ENCODE measurements at places on chromosomes 4 and X. TPM values are rescaled to one million over a fixed set of nuclear protein-coding genes. Genes with fewer than 3 reads are reported as not detected.
A peak's percentile ranks its signal among the peaks of the same experiment; 100 is the strongest.

Gene GAR1
- 179 TPM for polyA plus RNA-seq

Gene CT45A3
- polyA plus RNA-seq, result not detected

Gene SLC35A2
- 36.5 TPM for polyA plus RNA-seq

Gene CLCN4
- 0.08 TPM for polyA plus RNA-seq

Gene DMP1
- polyA plus RNA-seq, result not detected

Gene ASB9
- 1.1 TPM for polyA plus RNA-seq

Gene SYN1
- polyA plus RNA-seq, result not detected

Gene MGARP
- not detected for polyA plus RNA-seq

GRCh38 chrX:49225858-49226257 lies 7.3 kb downstream of the CACNA1F start:
- H3K36me3 ChIP-seq, result no peaks in the 10 kb centered on the region
- DNase-seq, result no peak
- H3K4me3 ChIP-seq, result no peak overlapping the region
- no peaks in the 10 kb centered on the region for H3K27me3 ChIP-seq

GRCh38 chrX:150683536-150684146 lies 9.6 kb upstream of the MTMR1 start:
- DNase-seq, result peak; percentile 27
- H3K4me3 ChIP-seq, result no peak overlapping the region
- H3K4me1 ChIP-seq, result no peaks in the 10 kb centered on the region
- no peak overlapping the region for H3K27ac ChIP-seq
- no peaks in the 10 kb centered on the region for H3K36me3 ChIP-seq
- no peaks in the 10 kb centered on the region for H3K27me3 ChIP-seq

DNA sequence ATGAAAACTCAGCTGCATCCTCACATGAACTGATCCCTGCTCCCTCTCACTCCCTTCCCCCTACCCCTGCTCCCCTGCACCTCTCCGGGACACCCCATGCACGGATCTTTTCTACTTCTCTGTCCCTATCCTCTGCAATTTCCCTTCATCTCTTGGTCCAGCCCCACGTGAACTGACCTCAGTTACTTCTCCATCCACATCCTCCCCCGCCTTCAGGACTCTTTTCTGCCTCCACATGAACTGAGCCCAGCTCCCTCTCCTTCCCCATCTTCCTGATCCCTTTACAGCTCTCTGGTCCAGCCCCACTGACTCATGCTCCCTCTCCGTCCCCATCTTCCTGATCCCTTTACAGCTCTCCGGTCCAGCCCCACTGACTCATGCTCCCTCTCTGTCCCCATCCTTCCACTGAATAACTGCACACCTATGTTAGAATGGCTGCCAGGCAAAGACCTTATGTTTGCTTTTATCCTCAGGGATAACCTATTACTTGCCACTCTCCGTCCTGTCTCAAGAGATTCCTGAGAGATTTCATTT lies 5.6 kb downstream of the CETN2 start:
- DNase-seq, result no peak
- peaks cover 11% of the 10 kb centered on the region for H3K36me3 ChIP-seq
- H3K4me3 ChIP-seq, result no peak overlapping the region
- no peak overlapping the region for H3K27ac ChIP-seq
- H3K27me3 ChIP-seq, result peaks cover 3% of the 10 kb centered on the region

GRCh38 chrX:79110731-79111130 lies 33.8 kb upstream of the GPR174 start:
- no peak overlapping the region for H3K4me3 ChIP-seq
- H3K4me1 ChIP-seq, result no peaks in the 10 kb centered on the region
- DNase-seq, result no peak
- no peak overlapping the region for H3K27ac ChIP-seq
- no peaks in the 10 kb centered on the region for H3K27me3 ChIP-seq

- H3K4me1 ChIP-seq, result no peaks in the 10 kb centered on the region
- H3K27ac ChIP-seq, result no peak overlapping the region
- no peak for DNase-seq
- H3K36me3 ChIP-seq, result no peaks in the 10 kb centered on the region
- H3K27me3 ChIP-seq, result no peaks in the 10 kb centered on the region
These were observed 744.5 kb upstream of the FAM241A start for GRCh38 chr4:111400741-111401140.

DNA sequence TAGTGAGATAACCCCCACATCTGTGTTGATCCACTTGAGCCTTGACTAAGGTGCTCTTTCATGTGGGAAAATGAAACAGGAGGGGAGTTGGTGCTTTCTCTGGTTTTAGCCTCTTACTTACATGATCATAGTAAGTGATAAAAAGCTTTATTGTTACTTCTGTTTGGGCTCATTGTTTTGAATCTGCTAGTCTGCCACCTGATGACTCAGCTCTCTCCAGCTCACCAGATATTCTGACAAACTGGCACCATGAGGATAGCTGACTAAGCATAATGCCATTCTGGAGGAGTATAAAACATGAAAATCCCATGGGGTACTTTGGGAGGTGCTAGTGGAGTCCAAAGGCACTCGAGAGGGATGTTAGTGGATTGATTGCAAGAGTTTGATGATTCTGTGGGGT lies 824.0 kb downstream of the RAPGEF2 start:
- no peak overlapping the region for H3K4me3 ChIP-seq
- no peak overlapping the region for H3K27ac ChIP-seq
- no peaks in the 10 kb centered on the region for H3K36me3 ChIP-seq
- no peaks in the 10 kb centered on the region for H3K4me1 ChIP-seq
- H3K27me3 ChIP-seq, result no peaks in the 10 kb centered on the region

- H3K27me3 ChIP-seq, result no peaks in the 10 kb centered on the region
- no peaks in the 10 kb centered on the region for H3K36me3 ChIP-seq
- peaks cover 12% of the 10 kb centered on the region for H3K4me1 ChIP-seq
- H3K27ac ChIP-seq, result no peak overlapping the region
These were observed 14.0 kb downstream of the APLN start for GRCh38 chrX:129640737-129641136.

- peak; percentile 31 for DNase-seq
- H3K4me1 ChIP-seq, result peaks cover 26% of the 10 kb centered on the region
- no peak overlapping the region for H3K27ac ChIP-seq
- no peaks in the 10 kb centered on the region for H3K36me3 ChIP-seq
- no peak overlapping the region for H3K4me3 ChIP-seq
These were observed 50.8 kb downstream of the PRPS1 start for GRCh38 chrX:107678957-107679740.

- H3K36me3 ChIP-seq, result no peaks in the 10 kb centered on the region
- no peak overlapping the region for H3K27ac ChIP-seq
- H3K4me1 ChIP-seq, result no peaks in the 10 kb centered on the region
- no peak overlapping the region for H3K4me3 ChIP-seq
These were observed 33.7 kb upstream of the ANKRD50 start for GRCh38 chr4:124745985-124746801.

DNA sequence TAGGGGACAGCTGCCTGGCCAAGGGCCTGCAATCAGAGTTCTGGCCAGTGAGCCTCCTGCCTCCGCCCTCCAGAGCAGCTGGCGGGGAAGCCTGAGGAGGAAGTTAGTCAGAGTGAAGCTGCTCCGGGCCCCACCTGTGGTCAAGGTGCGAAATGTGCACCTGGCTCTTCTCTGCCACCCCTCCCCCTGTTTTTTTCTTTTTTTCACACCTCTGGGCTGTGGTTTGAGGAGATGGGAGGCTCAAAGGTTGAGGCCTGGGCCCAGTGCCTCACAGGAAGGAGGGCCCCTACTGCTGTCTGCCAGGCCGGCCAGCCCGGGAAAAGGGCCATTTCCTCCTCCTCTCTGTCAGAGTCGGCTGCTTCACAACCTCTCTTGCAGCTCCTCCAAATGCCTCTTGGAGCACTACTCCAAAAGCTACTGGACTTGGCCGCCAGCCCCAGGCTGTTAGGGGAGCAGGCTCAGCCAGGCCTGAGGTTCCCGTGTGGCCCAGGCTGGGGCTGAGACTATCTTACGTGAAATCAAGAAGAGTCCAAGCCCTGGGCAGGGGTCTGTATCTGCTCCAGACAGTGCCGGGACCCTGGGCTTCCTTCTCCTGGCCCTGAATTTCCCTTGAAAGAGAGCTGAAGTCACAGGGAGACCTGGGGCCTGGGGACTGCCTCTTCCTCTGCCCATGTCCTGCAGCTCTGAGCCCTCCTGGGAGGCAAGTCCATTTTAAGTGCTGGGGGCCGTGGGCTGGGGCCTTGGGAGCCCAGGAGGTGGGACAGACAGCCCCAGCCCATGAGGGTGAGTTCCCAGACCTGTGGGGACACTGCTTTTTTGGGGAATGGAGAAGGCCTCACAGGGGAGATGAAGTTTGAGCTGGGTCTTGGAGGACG lies 4.5 kb upstream of the CXCR3 start:
- DNase-seq, result peak; percentile 44
- peaks cover 4% of the 10 kb centered on the region for H3K4me1 ChIP-seq
- no peak overlapping the region for H3K27ac ChIP-seq

DNA sequence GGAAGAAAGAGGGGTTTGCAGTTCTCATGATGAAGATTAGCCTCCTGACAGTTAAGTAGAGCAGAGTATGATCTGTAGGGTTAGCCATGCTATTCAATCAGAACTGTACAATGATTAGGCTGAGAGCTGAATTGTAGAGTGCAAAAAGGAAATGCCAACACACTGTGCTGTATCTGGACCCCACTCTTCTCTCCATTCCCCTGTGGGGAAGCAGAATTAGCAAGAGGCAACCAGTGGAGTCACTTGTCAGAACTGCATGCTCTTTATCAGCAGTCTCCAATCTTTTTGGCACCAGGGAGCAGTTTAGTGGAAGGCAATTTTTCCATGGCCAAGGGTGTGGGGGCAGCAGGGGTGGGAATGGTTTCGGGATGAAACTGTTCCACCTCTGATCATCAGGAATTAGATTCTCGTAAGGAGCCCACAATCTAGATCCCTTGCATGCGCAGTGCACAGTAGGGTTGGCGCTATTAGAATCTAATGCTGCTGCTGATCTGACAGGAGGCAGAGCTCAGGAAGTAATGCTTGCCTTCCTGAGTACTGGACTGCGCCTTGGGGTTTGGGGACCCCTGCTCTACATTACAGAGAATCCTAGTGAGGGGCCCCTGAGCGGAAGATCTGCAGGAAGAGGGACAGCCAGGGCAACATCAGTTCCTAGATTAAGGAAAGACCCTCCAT lies 19.4 kb downstream of the TBC1D9 start:
- H3K4me1 ChIP-seq, result no peaks in the 10 kb centered on the region
- DNase-seq, result no peak
- H3K27me3 ChIP-seq, result no peaks in the 10 kb centered on the region

DNA sequence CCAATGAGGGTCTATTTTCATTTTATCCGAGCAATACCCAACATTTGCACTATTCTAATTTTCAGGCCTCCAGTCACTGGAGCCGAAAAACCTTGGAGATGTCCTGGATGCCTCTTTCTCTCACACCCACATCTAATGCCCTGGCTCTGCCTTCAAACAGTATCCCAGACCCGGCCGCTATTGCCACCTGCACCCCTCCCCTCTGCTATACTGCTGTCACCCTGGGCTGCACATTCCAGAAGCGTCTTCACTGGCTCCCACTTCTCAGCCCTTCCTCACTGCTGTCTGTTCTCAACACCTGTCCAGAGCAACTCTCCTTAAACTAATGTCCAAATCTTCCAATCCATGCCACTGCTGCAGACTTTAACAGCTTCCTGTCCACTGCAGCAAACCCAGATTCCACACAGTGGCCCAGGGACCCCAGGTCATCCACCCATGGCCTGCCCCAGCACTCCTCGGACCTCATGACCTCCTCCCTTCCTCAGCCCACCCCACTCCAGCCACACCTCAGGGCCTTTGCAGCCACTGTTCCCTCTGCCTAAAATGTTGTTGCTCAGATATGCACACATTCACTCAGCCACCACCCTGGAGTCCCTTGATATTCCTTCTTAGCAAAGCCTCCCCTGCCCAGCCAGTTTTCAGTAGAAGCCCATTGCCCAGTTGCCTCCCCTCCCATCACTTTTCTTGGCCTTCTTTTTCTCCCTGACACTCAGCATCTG lies 30.5 kb upstream of the PPP2R2C start:
- no peak overlapping the region for H3K4me3 ChIP-seq
- DNase-seq, result no peak
- H3K27me3 ChIP-seq, result peaks cover 18% of the 10 kb centered on the region
- no peaks in the 10 kb centered on the region for H3K4me1 ChIP-seq
- no peaks in the 10 kb centered on the region for H3K36me3 ChIP-seq

DNA sequence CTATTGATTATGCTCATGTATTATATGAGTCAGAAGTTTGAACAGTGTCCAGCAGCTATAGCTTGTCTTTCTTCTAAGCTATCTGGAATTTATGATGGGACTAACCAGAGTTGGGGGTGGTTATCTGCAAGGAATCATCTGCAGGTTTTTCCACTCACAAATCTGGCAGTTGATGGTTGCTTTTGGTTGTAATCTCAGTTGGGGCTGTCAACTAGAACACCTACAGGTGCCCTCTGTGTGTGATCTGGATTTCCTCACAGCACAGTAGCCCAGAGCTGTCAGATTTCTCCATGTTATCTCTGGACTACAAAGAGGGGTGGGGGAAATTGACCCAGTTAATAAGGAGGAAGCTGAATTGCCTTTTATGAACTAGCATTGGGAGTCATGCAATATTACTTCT lies 51.4 kb upstream of the MAP9 start:
- H3K27ac ChIP-seq, result no peak overlapping the region
- DNase-seq, result no peak
- H3K4me3 ChIP-seq, result no peak overlapping the region
- no peaks in the 10 kb centered on the region for H3K27me3 ChIP-seq
- H3K36me3 ChIP-seq, result no peaks in the 10 kb centered on the region
- no peaks in the 10 kb centered on the region for H3K4me1 ChIP-seq

GRCh38 chr4:74376888-74377483 lies 12.0 kb downstream of the EREG start:
- peaks cover 5% of the 10 kb centered on the region for H3K4me1 ChIP-seq
- H3K27me3 ChIP-seq, result no peaks in the 10 kb centered on the region
- peaks cover 37% of the 10 kb centered on the region for H3K36me3 ChIP-seq

GRCh38 chr4:98518559-98519267 lies 139.7 kb downstream of the TSPAN5 start:
- H3K36me3 ChIP-seq, result no peaks in the 10 kb centered on the region
- H3K27ac ChIP-seq, result no peak overlapping the region
- no peak for DNase-seq
- no peaks in the 10 kb centered on the region for H3K27me3 ChIP-seq

DNA sequence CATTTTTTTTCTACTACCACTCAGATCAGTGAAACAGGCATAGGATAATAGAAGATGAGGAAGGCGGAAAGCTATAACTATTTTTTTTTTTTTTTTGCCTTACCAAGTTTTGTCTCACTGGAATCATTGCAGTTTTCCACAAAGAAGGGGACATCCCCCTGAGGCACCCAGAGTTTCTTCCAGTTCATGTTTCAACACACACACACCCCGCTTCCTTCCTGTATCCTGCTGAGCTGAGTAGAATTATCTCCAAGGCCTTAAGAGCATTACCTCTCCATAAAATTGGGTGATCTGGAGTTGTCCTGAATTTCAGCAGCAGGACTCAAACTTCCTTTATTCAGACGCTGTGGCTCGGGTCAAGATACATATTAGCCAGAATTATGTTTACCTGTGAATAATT lies 111.9 kb downstream of the PALLD start:
- H3K27me3 ChIP-seq, result no peaks in the 10 kb centered on the region
- no peak overlapping the region for H3K4me3 ChIP-seq
- H3K4me1 ChIP-seq, result no peaks in the 10 kb centered on the region
- no peak for DNase-seq

- no peak overlapping the region for H3K27ac ChIP-seq
- no peak overlapping the region for H3K4me3 ChIP-seq
- H3K27me3 ChIP-seq, result peaks cover 4% of the 10 kb centered on the region
- no peak for DNase-seq
- no peaks in the 10 kb centered on the region for H3K4me1 ChIP-seq
- no peaks in the 10 kb centered on the region for H3K36me3 ChIP-seq
These were observed 39.4 kb upstream of the OCIAD2 start for GRCh38 chr4:48945981-48946380.

Measured in K562 (cell line).